ENCODE measurements at places on chromosomes 16 and 17.

DNA sequence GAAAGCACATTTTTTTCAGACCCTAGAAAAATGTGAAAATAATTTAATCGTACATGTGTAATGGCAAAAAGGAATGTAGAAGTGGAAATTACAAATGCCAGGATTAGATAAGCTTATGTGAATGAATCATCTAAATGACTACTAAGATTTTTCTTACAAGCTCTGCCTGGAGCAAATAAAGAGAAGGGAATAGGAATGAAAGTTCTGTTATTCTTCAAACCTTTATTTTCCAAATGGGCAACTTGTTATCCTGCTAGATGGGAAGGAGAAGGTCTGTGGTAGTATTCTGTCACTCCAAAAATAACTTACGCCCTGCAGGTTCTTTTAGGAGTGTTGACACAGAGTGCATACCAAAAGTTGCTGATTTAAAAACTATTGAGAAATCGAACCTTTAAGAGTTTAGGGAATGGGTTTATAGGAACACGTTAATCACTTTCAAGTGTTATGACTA lies 9.7 kb downstream of the CTCF start:
- DNase-seq, result no peak

DNA sequence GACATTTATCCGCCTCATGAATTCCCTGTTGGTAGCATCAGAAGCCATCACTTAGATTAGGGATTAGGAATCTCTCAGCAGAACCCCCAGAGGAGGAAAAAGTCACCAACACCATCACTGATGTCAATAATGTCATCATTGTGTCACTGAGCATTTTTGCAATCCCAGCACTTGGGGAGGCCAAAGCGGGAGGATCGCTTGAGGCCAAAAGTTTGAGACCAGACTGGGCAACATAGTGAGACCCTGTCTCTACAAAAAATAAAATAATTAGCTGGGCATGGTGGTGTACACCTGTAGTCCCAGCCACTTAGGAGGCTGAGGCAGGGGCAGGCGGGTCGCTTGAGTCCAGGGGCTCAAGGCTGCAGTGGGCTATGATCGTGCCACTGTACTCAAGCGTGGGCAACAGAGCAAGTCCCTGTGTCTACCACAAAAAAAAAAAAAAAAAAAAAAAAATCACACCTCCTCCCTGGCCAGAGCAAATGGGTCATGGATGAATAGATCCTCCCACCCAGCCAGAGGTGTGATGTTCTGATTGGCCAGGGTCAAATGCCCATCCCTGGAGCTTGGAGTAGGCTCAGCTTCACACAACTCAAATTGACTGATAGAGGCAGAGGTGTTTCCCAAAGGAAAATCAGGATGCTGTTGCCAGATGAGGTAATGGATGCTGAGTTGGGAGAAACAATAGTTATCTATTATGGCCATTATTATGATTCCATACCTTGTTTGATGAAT lies 31.6 kb downstream of the VWA3A start:
- DNase-seq, result no peak

DNA sequence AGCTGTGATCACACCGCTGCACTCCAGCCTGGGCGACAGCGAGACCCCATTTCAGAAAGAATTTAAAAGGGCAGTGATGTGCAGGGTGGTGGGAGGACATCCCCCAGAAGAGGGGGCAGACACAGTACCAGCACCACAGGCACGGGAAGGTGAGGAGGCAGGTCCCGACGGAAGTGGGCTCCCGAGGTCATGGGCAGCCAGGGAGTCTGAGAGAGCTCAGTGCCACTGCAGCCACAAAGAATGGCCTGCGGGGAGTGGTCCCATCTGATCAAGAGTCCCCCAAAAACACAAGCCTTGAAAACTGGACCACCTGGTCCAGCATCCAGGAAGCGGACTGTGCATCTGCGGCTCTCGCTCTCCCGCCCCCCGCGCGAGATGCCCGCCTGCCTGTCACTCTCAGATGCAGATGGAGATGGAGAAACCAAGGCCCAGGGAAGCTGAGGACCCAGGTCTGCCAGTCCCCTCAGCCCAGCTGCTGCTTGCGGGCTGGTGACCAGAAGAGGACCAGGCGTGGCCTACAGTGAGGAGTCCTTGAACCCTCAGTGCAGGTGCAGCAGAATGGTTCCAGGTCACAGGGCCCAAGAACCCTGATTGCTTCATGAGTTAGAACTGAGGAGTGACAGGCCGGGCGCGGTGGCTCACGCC lies 4.3 kb upstream of the CAPN15 start:
- DNase-seq, result no peak

- DNase-seq, result no peak
Measured at GRCh38 chr17:76871668-76872067, 3.5 kb downstream of the MGAT5B start.

DNA sequence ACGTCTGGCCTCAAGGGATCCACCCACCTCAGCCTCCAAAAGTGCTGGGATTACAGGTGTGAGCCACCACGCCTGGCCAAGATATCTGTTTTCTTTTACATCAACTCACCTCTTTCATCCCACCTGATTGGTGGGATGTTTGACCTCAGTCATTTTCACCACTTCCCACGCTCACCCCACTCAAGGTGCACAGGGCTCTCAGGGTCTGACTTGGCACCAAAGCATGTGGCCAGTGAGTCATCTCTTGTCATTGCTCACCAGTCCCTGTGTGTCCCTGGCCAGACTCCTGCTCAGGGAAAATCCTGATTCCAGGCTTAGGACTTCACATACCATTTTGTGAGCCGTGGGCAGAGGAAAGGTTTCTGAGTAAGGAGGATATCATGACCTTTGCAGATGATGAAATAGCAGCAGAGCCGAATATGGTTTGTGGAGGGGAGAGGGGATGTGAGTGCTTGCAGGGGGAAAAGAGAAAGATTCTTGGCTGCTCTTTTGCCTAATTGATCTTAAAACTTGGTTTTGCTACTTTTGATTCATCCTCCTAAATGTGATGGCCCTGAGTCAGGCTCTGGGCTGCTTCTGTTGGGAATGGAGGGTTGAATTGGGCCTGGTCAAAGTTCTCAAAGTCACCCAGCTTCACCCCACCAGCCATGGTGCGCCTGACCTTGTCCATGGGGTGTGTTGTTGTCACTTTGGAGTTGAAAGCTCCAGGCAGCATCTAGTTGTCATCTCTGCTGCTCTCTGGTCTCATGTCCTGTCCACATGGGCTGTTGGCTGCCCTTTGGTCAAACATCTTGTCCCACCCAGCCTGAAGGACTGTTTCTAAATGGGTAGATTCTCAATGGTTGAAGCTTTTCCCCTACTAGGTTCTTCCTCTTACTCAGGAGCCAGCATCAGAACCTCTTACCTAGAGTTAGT lies 6.0 kb upstream of the KCNH6 start:
- DNase-seq, result no peak

DNA sequence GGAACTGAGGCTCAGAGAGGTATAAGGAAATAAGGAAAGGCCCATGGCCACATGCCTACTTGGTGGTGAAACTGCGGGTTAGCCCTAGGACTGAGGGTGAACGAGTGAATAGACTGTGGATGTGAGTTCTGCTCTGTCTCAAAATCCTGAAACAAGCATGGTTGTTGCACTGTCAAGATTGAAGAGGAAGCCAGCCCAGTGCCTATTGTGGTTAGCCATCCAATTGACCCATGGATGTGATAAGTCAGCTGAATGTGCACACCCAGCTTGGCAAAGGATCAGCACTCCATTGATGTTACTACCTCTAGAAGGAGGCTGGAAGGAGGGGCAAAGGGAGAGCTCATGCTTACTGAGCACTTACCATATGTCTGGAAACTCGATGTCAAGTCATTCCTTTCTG lies 4.5 kb downstream of the TMEM114 start:
- no peak for DNase-seq

Data from stimulated activated CD8-positive, alpha-beta memory T cell treated with anti-CD3 and anti-CD28 coated beads, Interleukin-15, amount 100 ng/mL, for 4 hours (primary cell).